Activated naive CD4-positive, alpha-beta T cell treated with anti-CD3 and anti-CD28 coated beads for 36 hours (primary cell): ENCODE measurements at places on chromosomes 16 and 17. TPM values are rescaled to one million over a fixed set of nuclear protein-coding genes. Genes with fewer than 3 reads are reported as not detected.

- H3K4me3 ChIP-seq = no peak overlapping the region
- H3K36me3 ChIP-seq = peaks cover 3% of the 10 kb centered on the region
- H3K27me3 ChIP-seq = no peaks in the 10 kb centered on the region
- H3K4me1 ChIP-seq = peaks cover 76% of the 10 kb centered on the region
- no peak overlapping the region for H3K27ac ChIP-seq
- DNase-seq = no peak
Observed at GRCh38 chr17:66375121-66375520, 72.7 kb downstream of the PRKCA start.

The TBC1D3E gene
- total RNA-seq = not detected

The CTRB2 gene
- not detected for total RNA-seq

The DBNDD1 gene
- 0.60 TPM for total RNA-seq

The SAMD14 gene
- total RNA-seq = 1.3 TPM

DNA sequence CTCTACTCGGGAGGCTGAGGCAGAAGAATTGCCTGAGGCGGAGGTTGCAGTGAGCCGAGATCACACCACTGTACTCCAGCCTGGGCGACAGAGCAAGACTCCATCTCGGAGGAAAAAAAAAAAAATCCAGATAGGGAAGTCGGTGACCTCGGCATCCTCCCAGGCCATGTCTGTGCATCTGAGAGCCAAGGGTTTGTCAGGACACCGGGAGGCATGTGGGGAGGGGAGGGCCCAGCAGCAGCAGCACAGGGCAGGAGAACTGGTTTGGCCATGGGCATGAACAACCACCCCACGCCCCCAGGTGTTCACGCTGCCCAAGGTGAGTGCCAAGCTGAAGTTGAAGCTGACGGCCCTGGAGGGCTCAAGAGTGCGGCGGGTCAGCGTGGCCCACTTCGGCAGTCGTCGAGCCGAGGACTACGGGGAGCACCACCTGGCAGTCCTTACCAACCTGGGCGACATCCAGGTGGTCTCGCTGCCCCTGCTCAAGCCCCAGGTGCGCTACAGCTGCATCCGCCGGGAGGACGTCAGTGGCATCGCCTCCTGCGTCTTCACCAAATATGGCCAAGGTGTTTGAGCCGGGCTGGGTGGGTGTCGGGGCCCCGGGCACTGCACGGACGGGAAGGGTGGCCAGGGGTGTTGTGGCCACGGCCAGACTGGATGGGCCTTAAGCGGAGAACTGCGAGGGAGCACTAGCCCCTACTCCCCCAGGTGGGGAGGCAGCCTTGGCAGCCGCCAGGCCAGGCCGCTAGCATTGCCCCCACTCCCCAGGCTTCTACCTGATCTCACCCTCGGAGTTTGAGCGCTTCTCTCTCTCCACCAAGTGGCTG lies 14.7 kb upstream of the MYO15B start:
- no peaks in the 10 kb centered on the region for H3K27me3 ChIP-seq
- no peaks in the 10 kb centered on the region for H3K4me1 ChIP-seq
- no peak for DNase-seq
- H3K4me3 ChIP-seq = no peak overlapping the region
- no peak overlapping the region for H3K27ac ChIP-seq

DNA sequence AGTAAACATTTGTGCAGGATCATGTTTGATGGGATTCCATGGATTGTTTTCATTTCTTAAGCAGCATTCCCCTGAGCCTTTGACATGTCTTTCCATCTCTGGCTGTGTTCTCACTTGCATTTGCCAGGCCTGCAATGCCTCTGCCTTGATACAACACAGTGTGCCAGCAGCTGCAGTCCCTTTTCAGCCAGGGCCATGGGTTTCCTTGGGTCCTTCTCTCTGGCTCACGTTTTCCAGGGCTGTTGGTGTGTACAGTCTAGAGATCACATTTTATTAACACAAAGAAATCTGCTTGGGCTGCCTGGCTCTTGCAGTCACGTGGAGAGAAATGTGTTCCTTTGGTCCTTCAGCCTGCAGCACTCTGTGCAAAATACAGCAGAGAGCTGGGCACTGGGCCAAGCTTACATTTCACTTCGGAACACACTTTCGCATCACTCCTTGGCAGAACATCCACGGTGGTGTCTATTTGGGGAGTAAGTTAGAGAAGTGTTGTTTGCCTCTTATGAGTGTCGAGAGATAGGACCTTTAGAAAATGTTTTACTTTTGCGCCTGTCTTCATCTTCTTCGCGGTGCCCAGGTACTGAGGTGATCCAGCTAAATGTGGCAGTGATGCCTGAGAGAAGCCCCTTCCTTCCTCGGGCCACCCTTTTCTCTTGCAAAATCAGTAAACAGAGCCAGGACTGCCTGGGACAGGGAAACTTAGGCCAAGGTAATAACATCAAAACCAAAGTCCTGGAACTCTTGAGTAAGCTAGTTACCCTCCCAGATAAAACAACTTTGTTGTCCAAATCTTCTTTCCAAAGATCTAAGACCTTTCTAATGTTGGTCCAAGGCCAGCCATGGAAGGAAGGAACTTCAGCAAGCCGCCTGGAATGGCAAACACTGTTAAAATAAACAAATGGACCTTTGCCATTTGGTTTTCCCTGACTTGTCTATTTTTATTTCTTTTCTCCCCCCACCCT lies 20.9 kb downstream of the HLF start:
- H3K4me1 ChIP-seq = peaks cover 11% of the 10 kb centered on the region
- H3K4me3 ChIP-seq = no peak overlapping the region
- no peaks in the 10 kb centered on the region for H3K27me3 ChIP-seq
- H3K36me3 ChIP-seq = no peaks in the 10 kb centered on the region

GRCh38 chr16:65905331-65905730 lies 461.2 kb upstream of the CDH5 start:
- no peak overlapping the region for H3K4me3 ChIP-seq
- H3K27ac ChIP-seq = no peak overlapping the region
- H3K4me1 ChIP-seq = no peaks in the 10 kb centered on the region
- H3K27me3 ChIP-seq = no peaks in the 10 kb centered on the region

DNA sequence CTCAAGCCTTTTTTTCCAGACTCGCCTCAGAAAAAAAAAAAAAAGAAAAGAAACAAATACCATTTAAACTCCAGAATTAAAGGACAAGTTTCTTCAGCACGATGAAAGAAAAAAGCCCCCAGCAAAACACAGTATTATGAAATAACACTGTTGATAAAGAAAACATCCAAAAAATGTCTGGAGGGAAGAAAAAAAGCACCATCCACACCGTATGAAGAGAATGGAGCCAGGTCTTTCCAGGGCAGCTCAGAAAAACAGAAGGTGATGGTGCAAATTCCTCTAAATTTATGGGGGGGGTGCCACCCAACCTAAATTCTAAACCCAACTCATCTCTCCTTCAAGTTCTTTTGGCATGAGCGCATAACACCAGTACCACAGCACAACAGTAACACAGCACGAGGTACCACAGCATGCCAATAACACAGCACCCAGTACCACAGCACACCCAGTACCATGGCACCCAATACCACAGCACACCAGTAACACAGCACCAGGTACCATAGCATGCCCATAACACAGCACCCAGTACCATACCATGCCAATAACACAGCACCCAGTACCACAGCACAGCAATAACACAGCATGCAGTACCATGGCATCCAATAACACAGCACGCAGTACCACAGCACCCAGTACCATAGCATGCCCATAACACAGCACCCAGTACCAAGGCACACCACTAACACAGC lies 19.0 kb downstream of the AXIN1 start:
- H3K4me3 ChIP-seq = no peak overlapping the region
- H3K27ac ChIP-seq = no peak overlapping the region
- no peak for DNase-seq
- H3K36me3 ChIP-seq = peaks cover 2% of the 10 kb centered on the region
- H3K4me1 ChIP-seq = peaks cover 55% of the 10 kb centered on the region
- no peaks in the 10 kb centered on the region for H3K27me3 ChIP-seq

The IRF8 gene
- total RNA-seq = 328 TPM

The PTX4 gene
- not detected for total RNA-seq

The KRT28 gene
- total RNA-seq = not detected

DNA sequence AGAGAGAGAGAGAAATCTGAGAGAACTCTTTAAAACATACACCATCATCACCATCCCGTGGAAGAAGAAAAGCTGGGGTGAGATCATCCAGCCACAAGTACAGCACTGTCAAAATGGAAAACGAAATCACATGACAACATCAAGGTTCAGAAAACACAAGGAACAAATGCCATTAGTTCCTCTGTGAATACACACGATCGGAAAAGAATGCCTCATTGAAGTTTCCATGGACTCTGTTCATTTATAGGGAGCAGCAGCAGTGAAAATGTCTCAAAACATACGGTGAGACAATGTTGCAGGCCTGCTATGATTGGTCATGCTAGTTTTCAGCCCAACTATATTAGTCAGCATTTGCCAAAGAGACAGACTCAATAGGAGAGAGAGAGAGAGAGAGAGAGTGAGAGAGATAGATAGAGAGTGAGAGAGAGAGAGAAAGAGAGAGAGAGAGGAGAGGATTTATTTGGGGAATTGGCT lies 4.4 kb downstream of the CFAP97D1 start:
- peaks cover 13% of the 10 kb centered on the region for H3K27me3 ChIP-seq
- H3K27ac ChIP-seq = no peak overlapping the region
- H3K4me3 ChIP-seq = no peak overlapping the region
- no peaks in the 10 kb centered on the region for H3K4me1 ChIP-seq
- DNase-seq = no peak
- H3K36me3 ChIP-seq = no peaks in the 10 kb centered on the region

DNA sequence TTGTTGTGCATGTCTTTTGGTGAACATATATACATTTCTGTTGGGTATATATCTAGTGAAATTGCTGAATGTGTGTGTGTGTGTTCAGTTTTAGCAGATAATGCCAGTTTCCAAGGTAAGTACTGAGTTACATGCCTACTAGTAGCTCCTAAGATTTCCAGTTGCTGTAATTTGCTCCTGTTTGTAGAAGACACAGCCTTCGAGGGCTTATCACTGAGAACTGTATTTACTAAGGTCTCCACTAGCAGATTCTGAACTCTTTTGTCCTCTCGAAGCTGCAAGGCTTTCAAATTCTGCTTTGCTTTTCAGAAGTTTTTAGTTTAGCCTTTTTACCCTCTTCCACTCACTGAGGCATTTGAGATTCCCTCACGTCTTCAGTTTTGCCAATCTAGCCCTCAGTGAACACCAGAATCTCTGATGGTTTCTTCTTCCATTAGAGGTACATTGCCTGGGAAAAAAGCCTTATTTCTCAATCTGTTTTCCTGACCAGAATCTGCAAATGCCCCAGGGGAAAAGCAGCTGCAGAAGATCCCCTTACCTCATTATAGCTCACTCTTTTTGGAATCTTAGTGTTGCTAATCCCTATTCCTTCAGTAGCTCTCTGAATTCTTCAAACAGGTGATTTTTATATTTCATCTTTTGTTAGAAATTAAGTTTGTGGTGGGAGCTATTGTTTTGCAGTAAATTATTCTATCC lies 52.9 kb downstream of the NF1 start:
- peaks cover 1% of the 10 kb centered on the region for H3K36me3 ChIP-seq
- H3K4me1 ChIP-seq = no peaks in the 10 kb centered on the region

- no peaks in the 10 kb centered on the region for H3K27me3 ChIP-seq
- H3K4me3 ChIP-seq = no peak overlapping the region
- no peaks in the 10 kb centered on the region for H3K4me1 ChIP-seq
- no peak overlapping the region for H3K27ac ChIP-seq
- DNase-seq = no peak
- H3K36me3 ChIP-seq = no peaks in the 10 kb centered on the region
Observed at GRCh38 chr16:82715160-82715559, 88.4 kb downstream of the CDH13 start.

DNA sequence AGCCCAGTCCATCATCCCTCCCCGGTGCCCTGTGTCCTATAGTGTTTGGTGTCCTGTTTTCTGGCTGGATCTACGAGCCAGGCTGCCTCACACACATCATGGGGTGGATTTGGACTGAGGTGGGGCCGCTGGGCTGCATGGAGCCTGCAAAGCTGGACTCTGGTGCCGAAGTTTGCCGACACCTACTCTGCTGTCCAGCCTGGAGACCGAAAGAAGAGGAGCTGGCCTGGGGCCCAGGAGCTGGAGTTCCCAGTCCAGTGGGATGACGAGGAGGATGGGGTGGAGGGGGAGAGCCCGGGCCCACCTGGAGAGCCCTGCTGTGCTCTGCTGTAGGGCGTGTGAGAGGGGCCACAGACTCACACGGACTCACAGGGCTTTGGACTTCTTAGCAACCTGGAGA lies 40.3 kb upstream of the ENPP7 start:
- H3K36me3 ChIP-seq = no peaks in the 10 kb centered on the region
- H3K4me3 ChIP-seq = no peak overlapping the region
- DNase-seq = no peak
- no peaks in the 10 kb centered on the region for H3K4me1 ChIP-seq
- no peak overlapping the region for H3K27ac ChIP-seq

DNA sequence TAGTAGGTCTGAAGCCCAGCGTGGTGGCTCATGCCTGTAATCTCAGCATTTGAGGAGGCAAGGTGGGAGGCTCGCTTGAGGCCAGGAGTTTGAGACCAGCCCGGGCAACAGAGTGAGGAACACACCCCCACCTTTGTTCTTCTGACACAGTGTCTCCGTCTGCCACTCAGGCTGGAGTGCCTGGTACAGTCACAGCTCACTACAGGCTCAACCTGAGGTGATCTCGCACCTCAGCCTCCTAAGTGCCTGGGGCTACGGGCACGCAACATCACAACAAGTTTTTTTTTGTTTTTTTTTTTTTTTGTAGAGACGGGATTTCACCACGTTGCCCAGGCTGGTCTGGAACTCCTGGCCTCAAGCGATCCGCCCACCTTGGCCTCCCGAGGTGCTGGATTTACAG lies 6.7 kb upstream of the TLCD3A start:
- H3K4me1 ChIP-seq = no peaks in the 10 kb centered on the region
- no peak overlapping the region for H3K4me3 ChIP-seq
- H3K27ac ChIP-seq = no peak overlapping the region
- no peak for DNase-seq
- H3K27me3 ChIP-seq = peaks cover 4% of the 10 kb centered on the region
- no peaks in the 10 kb centered on the region for H3K36me3 ChIP-seq

The CHRNB1 gene
- total RNA-seq = 5.9 TPM

The PCGF2 gene
- total RNA-seq = 1.2 TPM

- no peak overlapping the region for H3K27ac ChIP-seq
- H3K4me3 ChIP-seq = no peak overlapping the region
- H3K27me3 ChIP-seq = no peaks in the 10 kb centered on the region
- no peaks in the 10 kb centered on the region for H3K4me1 ChIP-seq
- DNase-seq = no peak
- H3K36me3 ChIP-seq = peaks cover 30% of the 10 kb centered on the region
Observed at GRCh38 chr17:56850591-56850990, 16.6 kb downstream of the DGKE start.

The CLEC3A gene
- total RNA-seq = not detected

The PPP1R1B gene
- not detected for total RNA-seq

DNA sequence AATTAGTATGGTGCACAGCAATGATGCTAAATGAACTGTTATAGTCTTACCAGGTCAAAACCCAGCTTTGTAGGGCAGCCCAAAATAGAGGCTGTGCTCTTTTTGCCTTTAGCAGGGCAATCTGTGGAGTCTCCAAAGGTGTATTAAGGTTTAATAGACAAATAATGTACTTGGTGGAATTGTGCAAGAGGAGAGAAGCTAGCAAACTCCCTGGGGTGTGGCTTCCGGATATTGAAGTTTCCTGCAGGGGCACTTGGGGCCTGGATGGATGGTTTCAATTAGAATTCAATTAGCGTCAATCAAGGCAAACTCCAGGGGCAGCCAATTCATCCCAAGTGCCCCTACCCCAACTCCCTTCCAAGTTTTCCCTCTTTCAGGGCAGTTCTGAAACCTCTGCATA lies 285.8 kb downstream of the UTP18 start:
- H3K27me3 ChIP-seq = no peaks in the 10 kb centered on the region
- no peak overlapping the region for H3K27ac ChIP-seq
- peaks cover 4% of the 10 kb centered on the region for H3K4me1 ChIP-seq

The TP53TG3B gene
- total RNA-seq = not detected
